ENCODE measurements at places on chromosomes 11 and 22.

DNA sequence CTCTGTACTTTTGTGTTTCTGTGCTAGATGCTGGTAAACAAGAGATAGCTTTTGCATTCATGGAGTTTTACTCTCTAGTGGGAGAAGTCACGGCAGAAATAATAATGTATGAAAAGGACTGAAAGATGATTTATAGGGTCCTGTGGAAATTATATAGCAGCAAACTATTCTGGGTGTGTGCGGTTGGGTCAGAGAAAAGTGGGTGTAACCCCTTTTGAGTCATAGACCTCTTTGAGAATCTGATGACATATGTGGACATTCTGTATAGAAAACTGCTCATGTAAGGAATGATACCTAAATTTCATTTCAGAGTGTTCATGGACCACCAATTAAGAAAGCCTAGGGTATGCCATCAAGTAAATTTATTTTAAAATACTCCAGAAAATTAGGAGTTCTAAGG is 54.4 kb downstream of the TMEM135 start:
- no peak for DNase-seq

- DNase-seq: no peak
Observed at GRCh38 chr22:46875089-46875488, 112.6 kb downstream of the TBC1D22A start.

DNA sequence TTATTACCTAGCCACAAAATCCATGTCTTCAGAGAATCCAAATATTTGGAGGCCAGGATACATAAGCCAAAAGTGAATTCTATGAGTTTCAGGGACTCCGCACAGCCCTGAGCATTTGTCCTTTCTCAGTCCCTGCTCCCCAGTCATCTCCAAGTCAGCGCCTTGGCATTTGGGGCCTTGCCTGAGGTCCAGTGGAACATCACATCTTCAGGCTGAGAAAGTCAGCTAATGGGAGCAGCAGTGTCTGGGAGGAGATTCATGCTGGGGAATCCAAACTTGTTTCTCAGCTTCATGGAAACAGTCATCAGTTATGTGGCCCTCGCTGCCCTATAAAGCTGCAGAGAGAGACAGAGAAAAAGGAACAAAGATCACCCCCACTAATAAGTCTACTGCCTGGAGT is 70.9 kb downstream of the BARX2 start:
- DNase-seq: no peak

DNA sequence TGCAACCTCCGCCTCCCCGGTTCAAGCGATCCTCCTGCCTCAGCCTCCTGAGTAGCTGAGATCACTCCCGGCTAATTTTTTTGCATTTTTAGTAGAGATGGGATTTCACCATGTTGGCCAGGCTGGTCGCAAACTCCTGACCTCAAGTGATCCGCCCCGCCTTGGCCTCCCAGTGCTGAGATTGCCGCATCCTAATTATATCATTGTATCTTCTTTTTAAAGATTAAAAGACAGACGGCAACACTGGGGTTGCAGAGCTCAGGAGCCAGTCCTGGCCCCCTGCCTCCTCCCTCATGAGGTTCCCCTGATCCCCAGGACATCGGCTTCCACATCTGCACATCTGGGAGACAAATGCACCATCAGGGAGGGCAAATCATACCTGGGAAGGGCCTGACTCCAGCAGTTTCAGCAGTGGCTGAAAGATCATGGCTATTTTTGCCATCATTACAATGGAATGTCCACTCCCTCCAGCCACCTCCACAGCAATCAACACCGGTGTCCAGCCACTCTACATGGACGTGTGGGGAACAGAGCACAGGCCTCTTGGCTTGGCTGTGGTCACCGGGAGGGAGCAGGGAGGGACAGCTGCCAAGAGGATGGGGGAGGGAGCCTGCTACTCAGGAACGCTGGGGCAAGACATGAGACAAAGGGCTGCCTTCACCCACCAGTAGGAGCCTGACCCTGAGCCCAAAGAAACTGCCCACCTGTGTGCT is 9.2 kb upstream of the CELSR1 start:
- no peak for DNase-seq

GRCh38 chr22:20106205-20106848 is 9.6 kb upstream of the RANBP1 start:
- DNase-seq: no peak

DNA sequence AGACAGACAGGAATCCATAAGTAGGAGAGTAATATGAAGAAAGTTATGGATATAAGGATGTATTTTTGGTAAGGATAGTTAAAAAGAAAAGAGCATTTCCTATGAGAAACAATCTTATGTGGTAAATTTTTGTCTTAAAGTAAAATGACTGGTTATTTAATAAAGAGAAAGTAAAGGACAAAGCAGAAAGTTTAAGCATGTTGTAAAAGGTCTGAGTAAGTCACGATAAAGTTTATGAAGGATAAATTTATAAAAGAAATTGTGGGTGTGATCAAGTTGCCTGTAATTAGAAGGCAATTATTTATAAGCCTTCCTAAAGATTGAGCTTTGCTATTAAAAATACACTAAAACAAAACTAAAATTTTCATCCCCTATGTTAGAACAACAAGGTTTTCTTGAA is 314.7 kb upstream of the SYN3 start:
- no peak for DNase-seq

- no peak for DNase-seq
Observed at GRCh38 chr11:44652901-44653644, 73.7 kb upstream of the TSPAN18 start.
